ENCODE measurements at places on chromosomes 16 and 17.

DNA sequence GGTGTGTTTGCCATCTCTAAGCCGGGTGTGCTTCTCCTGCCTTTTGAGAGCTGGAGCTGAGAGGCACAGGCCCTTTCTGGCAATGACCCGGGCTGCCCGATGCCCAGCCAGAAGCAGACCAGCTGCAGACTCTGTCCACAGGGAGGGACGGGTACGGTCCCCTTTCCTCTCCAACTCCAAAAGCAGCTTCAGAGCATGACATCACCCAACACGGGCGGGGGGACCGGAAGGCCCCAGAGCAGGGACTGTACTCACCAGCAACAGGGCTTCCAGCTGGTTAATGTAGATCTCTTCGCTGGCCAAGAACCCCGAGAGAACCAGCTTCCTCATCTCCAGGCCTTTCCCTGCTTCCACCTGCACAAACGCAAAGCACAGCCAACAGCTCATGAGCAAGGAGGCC, 79.4 kb downstream of the ABR start:
- DNase-seq: no peak

DNA sequence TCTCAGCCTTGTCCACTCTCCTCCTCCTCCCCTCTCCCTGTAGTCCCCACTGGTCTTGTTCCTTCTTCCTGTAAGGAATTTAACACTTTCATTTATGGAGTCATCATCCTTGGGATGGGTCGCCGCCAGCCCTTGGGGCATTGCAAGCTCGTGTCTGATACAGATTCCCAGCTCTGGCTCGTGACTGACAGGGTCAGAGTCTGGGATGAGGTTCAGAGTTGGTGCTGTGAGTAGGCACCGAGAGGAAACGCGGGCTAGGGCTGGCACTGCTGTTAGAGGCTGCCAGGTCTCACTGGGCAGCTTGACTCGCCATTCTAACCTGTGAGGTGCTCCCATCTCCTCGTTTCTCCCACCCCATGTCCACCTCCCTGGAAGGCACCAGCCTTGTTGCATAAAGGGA, 407.0 kb downstream of the SOX9 start:
- DNase-seq: no peak

DNA sequence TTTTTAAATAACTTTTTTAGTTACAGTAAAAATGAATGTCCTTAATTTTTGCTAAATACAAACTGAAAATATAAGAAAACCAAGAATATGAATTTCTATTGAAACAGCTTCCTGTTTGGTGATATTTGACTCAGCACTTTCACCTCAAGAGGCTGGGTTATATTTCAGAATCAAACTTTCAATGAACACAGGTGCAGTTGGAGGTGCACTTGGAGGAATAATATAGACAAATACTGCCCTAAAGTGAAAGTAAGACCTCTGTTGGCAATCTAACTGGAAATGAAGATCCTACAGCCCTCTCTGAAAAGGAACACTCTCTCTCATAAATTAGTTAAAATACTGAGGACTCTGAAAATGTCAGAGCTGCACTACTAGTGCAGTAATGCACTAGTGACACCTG, 106.2 kb downstream of the BRIP1 start:
- no peak for DNase-seq

GRCh38 chr16:11980136-11980844, 3.8 kb downstream of the SNX29 start:
- no peak for DNase-seq

GRCh38 chr17:82396601-82397435, 21.3 kb upstream of the HEXD start:
- DNase-seq: no peak

DNA sequence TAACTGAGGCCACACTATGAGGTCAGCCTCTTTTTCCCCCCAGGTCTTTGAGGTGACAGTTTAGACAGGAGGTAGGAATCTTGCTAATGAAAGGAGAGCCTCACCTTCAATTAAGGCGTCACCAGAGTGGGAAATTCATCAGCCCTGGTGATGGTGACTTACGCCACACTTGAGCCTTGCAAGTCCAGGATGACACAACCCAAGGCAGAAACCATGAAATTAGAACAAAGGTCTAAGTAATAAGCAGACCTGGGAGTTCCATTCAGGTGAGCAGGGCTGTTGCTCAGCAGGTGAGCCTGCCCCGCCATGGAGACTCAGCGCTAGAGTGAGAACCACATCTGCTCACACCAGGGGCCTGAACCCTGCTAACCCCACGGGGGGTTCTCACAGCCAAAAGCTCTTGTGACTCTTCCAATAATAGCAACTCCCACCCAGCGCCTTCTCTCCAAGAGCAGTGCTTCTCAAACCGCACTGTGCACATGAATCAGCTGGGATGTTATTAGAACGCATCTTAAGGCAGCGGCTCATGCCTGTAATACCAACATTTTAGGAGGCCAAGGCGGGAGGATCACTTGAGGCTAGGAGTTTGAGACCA, 28.7 kb upstream of the KIFC3 start:
- DNase-seq: no peak

DNA sequence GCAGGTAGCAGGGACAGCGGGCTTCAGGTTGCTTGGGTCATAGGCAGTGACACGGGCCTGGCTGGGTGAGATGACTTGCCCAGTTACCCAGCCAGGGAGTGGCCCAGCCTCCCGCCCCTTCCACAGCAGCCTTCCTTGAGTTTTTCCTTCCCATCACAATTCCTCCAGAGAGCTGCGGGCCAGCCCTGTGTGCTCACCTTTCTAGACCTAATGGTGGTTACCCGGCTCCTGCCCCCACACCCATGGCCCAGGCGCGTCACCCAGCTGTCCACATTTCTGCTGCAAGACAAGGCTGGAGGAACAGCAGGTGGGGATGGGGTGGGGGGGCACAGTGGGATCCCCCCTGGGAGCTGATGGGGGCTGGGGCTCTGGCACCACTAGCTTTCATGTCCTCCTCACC, 203.2 kb downstream of the NTN1 start:
- no peak for DNase-seq

GRCh38 chr17:31696184-31696602, 162.9 kb downstream of the COPRS start:
- DNase-seq: no peak

DNA sequence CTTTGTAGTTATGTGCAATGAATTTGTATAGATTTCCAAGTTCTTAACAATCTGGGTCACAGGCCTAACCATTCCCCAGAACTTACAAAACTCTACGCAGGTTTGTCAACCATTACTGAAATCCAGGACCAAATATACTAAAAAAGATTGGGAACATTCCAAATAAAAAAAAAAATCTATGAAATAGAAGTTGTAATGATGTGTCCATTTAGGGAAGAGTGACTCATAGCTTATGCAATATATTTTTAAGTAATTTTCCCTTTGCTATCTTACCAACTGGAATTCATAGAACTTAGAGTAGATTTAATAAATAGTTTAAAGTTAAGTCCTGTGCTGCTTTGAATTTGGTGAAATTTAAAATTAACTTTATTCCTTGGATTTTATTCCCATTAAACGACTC, 393.2 kb downstream of the PMP22 start:
- no peak for DNase-seq

GRCh38 chr16:85916141-85916890, 17.4 kb downstream of the IRF8 start:
- DNase-seq: no peak
